Stimulated activated CD4-positive, alpha-beta T cell treated with anti-CD3 and anti-CD28 coated beads, Interleukin-1b, Interleukin-23, amount 100 ng/mL, for 1 hour (primary cell): ENCODE measurements at places on chromosomes 7 and 10.

DNA sequence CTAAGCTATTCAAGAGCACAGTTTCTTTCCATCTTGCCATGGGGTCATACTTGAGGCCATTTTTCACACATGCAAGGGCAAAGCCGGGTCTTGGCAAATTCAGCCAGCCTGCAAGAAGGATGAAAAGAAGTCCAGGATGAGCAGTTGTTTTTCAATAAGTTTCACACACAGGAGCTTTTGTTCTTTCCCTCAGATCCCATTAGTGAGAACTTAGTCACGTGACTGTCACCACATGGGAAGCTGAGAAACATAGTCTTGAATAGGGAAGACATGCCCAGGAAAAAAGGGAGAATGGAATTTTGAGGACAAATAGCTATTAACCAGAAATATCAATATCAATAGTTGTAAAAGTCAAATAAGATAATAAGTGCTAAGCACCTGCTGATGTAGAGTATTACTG, 137.7 kb downstream of the AHR start:
- no peak for DNase-seq

DNA sequence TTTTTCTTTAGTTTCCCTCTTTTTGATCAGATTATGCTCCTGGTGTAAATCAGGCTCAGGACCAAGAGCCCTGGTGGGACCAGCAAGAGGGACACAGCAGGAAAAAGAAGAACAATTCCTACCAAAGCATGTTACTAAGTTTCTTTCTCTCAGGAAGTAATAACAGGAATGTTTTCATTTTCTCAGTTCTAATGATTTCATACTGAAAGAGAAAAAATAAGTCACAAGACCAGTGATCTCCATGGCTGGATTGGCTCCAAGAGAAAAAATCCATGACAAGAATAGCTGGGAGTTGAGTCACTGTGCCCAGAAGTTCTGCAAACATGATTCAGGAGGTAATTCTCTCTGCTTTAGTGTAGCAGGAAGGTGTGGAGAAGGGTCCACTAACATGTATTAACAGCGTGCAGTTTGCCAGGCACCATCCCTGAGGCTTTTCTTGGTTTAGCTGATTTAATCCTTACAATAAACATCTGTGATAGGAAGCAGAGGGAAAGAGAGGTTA, 23.8 kb upstream of the IFIT2 start:
- DNase-seq, result no peak

DNA sequence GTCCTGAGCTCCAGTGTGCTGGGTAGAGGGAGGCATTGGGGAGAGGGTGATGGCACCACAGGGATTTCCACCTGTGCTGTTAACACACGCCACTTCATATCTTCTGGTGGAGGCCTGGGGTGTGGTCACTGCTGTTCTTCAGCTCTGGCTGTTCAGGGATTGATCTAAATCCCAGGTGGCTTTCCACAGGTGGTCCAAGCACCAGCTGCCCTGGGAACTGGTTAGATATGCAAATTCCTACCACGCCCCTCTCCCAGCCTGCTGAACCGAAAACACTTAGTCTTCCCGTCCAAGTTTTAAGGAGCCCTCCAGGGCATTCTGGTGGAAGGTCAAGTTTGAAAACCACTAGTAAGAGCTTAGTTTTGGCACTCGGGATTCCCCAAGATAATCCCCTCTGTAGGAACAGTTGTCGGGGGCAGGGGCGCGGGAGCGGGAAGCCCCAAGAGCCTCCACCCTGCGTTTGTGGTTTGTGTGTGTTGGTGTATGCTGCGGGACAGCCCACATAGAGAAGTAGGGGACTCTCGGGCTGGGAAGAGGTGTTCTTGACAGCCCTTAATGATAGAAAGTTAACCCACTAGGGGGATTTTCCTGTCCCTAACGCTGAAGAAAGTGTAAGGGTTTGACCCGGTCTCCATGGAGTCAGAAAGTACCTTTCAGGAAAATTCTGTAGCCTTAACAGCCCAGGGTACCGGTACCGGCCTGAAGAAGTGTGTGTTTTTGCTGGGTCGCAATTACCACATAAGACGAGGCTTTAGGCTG, 5.1 kb downstream of the DEPP1 start:
- no peak for DNase-seq

GRCh38 chr7:77525231-77525630, 11.9 kb upstream of the PTPN12 start:
- no peak for DNase-seq
